ENCODE measurements at places on chromosomes 12 and 14.

GRCh38 chr14:32341947-32342846, 13.1 kb downstream of the AKAP6 start:
- no peak for DNase-seq

GRCh38 chr14:103480595-103480994, 42.0 kb downstream of the CKB start:
- DNase-seq = no peak

DNA sequence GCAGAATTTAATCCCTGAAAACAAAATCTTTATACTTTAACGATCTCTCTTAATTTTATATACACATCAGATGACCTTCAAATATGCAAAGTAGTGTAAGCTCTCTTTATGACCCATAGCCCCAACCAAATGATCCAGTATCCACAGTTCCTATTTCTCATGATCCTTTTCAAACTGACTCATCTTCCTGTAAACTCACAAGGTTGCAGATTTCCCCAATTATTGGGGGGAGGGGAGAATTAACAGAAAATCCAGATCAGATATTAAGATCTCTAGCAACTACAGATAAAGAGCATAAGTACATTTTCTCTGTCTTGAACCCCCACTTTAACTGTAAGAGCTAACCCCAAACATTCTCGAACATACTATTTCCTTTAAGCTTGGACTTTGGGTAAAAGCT, 12.5 kb downstream of the GNS start:
- no peak for DNase-seq

- no peak for DNase-seq
These were observed 88.0 kb downstream of the KIF21A start for GRCh38 chr12:39354955-39355354.

DNA sequence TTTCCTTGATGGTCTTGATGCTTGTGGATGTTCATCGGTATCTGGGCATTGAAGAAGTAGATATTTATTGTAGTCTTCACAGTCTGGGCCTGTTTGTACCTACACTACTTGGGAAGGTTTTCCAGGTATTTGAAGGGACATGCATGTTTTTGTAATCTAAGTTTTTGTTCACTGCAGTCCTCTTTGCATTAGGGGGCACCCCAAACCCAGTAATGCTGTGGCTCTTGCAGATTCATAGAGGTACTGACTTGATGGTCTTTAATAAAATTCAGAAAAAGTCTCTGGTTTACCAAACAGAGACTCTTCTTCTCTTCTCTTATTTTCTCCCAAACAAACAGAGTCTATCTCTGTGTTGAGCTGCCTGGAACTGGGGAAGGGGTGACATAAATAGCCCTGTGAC, 150.9 kb upstream of the SLC16A7 start:
- DNase-seq = no peak

DNA sequence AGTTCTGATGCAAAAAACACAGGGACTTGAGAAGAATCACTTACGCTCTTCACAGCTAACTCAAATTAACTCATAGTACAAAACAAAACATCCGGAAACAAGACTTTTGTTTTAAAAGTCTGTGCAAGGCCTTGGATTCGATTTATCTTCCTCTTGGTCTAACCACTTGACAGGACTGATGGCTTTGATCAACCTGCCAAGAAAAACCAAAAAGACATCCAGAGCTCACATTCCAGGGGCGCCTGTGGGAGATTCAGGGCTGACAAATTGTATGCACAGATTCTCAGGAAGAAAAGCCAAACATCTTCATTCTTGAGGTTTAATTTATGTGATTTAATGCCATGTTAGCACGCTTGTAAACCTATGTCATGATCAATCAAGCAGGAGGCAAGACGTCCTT, 129.1 kb upstream of the TMCC3 start:
- DNase-seq = no peak

DNA sequence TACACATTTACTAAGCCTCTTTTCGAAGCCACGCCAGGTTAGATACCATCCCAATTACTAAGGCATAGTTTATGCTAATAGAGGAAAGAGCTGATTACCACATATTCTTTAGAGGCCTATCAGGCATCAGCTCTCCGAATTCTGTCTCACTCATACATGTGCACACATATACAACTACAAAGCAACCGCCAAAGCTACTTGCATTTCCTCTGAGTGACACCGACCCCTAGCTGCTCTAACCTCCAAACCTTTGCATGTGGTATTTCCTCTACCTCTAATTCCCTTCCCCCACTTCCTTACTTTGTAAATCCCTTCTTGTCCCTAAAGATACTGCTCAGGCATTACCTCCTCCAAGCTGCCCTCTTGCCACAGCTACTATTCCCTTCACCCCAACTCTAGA, 107.2 kb downstream of the DUSP6 start:
- no peak for DNase-seq

DNA sequence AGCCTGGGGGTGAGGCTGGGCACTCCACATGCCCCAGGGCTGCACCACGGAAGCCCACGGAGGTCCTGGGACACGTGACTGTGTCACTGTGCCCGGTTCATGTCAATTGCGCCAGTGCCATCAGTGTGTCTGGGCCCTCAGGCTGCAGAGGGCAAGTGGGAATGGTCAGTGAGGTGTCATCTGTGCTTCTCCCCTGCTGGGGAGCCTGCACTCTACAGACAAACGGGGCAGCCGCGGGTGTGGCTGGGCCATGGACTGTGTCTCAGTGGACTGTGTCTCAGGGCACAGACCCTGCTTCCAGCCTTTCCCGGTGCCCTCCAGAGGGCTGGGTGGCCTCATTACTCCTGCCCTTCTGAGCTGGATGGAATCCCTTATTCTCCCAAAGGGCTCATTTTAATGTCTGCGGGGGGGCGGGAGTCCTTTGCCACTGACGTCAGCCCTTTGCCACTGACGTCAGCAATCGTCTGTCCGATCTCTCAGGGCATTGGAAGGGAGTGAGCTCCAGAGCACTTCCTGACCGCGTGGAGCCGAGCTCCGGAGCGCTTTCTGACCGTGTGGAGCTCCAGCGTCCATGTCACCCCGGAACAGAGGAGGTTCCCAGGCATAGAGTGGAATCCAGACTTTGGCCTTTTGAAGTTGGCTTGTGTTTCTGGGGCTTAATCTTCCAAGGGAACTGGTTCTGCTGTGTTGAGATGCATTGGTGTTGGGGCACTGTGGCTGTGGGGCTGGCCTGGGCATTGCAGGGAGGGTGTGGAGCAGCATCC, 72.4 kb downstream of the ADGRD1 start:
- DNase-seq = no peak

DNA sequence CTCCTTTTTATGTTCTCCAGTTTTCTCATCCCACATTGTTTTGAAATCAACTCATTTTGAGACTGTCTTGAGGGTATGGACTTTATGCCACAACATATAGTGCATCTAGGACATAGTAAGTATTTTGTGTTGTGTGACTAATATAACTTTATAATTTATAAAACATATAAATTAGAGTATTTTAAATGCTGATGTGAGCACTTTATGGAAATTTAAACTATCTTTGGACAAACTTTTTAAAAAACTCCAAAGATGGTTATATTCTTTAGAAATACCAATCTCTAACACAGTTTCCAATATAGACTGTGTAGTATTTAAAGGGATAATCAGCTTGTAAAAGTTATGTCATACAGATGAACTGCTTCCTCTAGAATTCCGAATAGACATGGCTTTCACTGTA, 87.4 kb downstream of the LRIG3 start:
- DNase-seq = no peak

DNA sequence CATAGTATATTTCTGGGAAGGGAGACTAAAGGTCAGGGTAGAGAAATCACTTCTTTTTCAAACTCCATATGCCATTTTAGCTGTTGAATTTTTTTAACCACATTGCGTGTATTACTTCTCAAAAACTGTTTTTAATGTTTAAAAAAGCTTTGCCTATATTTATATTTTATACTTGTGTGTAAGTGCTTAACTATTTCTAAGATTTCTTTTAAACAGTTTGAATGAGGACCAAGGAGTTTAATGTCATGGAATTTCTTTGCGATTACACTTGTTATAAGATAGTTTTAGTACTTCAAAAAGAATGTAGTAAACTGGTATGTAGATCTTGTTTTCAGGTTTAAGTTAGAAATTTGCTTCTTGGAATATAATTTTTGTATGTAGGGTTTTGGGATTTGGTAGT, 7.2 kb downstream of the SPATA7 start:
- no peak for DNase-seq

DNA sequence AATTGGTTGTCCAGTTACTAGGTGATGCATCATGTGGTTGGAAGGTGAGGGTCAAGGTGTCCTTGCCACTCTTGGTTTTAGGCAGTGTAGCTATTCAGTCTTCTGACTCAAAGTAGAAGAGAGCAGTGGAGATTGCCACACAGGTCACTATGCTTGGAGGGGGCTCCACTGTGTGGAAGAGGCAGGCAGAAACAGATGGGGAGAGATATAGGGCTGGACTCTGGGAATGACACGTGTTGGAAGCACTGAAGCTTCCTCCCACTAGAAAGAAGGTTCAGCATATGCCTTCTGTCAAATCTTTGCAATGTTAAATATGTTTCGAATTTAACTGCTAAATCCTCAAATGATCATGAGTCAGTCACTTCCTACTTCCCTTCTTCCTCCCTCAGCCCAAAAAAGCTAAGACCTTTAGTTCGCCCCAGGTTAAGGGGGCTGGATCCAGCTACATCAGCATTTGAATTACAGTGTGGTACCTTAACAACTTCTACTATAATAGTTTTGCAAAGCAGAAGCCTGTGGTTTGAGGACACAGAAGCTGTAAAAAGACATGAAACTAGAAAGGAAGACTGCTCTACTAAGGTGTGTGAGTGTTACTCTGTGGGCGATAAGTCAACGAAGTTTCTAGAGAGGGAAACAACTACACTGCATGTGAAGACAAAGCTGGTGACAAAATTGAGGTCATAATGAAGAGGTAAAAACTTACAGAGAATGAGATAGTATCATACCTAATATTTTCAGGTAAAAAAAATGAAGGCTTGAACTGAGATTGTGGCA, 228.0 kb downstream of the NELL2 start:
- no peak for DNase-seq

- DNase-seq = no peak
These were observed 294.0 kb downstream of the PPFIA2 start for GRCh38 chr12:81465191-81465590.

DNA sequence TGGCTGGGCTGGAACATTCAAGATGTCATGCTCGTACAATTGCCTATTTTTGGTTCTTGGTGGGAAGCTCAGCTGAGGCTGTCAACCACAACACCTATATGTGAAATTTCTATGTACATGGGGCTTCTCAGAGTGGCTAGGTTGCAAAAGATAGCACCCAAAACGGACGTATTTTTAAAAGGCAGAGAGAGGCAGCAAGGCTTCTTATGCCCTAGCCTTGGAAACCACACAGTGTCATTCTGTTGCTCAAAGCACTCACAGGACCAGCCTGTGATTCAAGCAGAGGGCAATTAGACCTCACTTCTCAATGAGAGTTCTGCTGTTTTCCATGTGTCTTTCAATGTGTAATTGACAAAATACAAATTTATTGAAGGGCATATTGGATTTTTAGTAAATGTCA, 134.0 kb downstream of the GXYLT1 start:
- no peak for DNase-seq

DNA sequence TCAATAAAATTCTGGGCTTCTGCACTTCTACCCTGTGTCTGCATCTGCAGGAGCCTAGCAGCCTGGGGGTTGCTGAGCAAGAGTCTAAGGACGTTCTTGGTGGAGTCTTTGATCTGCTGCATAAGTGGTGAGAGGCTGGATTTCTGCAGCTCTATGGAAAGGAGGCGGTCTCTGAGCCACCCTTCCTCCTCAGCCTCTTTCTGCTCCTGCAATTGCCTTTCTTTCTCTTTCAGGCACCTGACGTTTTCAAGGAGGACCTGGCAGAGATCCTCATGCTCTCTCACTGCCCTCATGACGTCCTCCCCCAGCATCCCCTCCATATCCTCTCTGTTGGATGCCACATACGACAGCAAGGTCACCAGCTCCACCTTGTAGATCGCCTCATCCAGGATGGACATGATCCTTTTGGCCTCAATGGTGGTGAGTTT, 13.6 kb upstream of the TPCN1 start:
- no peak for DNase-seq

DNA sequence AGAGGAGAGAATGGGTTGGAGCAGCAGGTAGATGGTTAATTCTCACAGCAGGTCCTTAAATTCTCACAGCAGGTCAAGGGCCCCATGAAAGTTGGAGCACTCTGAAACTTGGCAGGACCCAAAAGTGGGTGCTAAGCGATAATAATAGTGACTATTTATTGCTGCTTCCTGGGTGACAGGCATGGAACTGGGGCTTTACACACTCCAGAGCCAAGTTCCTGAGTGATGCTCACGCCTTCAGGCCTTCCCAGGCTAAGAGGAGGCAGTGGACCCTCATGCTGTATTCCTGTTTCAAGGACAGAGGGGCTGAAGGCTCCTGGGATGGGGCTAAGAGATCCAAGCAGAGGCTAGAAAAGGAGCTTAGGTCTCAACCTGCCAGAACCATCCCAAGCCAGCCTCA, 180.9 kb upstream of the VASH1 start:
- no peak for DNase-seq

DNA sequence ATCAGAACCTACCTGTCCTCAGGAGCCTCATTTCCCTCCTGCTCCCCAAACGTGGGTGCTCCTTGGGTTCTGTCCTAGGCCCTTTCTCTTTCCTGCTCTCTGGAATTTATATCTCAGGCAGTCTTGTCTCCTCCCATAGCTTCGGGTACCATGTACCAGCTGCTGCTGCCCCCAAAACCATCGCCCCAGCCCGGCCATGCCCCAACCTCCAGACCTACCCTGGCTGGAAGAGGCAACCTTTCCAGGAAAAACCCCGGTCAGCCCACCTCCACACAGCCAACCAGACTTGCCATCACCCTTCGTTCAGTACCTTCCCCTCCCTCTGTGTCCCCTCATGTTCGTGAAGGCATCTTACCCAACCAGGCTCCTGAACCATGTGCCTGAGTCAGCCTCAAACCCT, 165.1 kb downstream of the CALM1 start:
- DNase-seq = no peak

- DNase-seq = no peak
These were observed 52.5 kb downstream of the GALNT9 start for GRCh38 chr12:132276827-132277373.

DNA sequence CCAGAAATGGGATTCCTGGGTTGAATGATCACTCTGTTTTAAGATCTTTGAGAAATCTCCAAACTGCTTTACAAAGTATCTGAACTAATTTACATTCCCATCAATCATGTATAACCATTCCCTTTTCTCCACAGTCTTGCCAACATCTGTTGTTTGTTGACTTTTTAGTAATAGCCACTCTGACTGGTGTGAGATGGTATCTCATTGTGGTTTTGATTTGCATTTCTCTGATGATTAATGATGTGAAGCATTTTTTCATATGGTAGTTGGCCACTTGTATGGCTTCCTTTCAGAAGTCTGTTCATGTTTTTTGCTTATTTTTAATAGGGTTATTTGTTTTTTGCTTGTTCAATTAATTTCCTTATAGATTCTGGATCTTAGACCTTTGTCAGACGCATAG, 211.8 kb upstream of the AVPR1A start:
- DNase-seq = no peak

DNA sequence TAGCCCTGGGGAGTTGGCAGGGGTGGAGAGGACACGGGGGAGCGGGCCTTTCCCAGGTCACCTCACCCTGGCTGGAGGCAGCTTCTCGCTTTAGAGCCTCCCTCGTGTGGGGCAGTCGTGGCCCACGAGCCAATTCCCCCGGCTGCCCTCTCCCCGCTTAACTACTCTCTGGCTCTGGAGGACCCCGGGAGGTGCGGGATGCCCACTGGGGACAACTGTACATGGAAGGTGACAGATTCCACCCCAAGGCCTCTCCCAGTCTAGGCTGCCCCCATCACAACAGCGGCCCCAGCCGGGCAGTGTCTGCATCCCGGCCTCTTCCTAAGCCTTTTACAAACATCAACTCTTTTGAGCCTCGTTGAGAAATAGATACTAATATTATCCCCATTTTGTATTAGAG, 78.1 kb downstream of the KIF26A start:
- no peak for DNase-seq

- DNase-seq = no peak
These were observed 5.7 kb downstream of the NAP1L1 start for GRCh38 chr12:76078748-76079147.

All from uterus (tissue), 4 donors.